ENCODE measurements at places on chromosomes 7 and 10. TPM values are rescaled to one million over a fixed set of nuclear protein-coding genes. Genes with fewer than 3 reads are reported as not detected.

The TBATA gene
- total RNA-seq, result not detected

The PTER gene
- 20.5 TPM for total RNA-seq

The SOSTDC1 gene
- not detected for total RNA-seq

The RPP30 gene
- total RNA-seq, result 61.4 TPM

The CLDN3 gene
- total RNA-seq, result not detected

The MSMB gene
- total RNA-seq, result not detected

The COBL gene
- not detected for total RNA-seq

DNA sequence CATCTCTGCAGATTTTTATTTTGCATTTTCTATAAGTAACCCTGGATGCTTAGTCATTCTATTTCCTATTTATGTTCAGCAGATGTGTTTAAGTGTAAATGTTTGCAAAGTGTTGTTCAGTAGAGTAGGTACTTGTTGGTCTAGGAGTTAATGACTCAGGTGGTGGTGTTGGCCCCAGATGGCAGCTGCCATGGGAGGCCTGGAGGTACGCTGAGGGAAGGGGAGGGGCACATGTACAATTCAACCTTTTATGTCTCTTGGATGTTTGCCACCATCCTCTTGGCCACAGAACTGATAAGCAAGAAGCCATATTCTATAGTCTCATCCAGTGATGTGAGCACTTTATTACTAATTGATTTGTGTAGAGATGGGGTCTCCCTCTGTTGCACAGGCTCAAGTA lies 68.1 kb upstream of the SLC39A12 start:
- DNase-seq, result no peak

GRCh38 chr7:108535744-108536143 lies 9.8 kb upstream of the PNPLA8 start:
- no peak for DNase-seq

- DNase-seq, result no peak
These were observed 97.2 kb downstream of the OAT start for GRCh38 chr10:124321433-124322089.

DNA sequence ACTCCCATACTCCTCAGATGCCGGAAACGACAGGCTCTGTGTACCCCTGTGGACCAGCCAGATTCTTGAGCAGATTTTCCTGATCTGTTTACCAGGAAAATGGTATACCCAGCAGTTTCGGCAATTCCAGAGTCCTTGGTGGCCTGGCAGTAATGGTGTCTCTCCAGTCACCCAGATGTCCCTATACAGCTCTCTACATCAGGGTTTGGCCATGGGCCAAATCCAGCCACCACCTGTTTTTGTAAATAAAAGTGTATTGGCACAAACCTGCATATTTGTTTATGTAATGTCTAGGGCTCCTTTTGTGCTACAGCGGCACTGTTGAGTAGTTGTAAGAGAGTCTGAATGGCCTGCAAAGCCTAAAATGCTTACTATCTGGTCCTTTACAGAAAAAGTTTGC lies 491.3 kb downstream of the RPS24 start:
- no peak for DNase-seq

- no peak for DNase-seq
These were observed 318.6 kb upstream of the KLF6 start for GRCh38 chr10:4103603-4104002.

GRCh38 chr7:8228766-8229674 lies 32.9 kb downstream of the ICA1 start:
- DNase-seq, result no peak

GRCh38 chr10:4434516-4435071 lies 391.4 kb upstream of the AKR1E2 start:
- DNase-seq, result no peak

DNA sequence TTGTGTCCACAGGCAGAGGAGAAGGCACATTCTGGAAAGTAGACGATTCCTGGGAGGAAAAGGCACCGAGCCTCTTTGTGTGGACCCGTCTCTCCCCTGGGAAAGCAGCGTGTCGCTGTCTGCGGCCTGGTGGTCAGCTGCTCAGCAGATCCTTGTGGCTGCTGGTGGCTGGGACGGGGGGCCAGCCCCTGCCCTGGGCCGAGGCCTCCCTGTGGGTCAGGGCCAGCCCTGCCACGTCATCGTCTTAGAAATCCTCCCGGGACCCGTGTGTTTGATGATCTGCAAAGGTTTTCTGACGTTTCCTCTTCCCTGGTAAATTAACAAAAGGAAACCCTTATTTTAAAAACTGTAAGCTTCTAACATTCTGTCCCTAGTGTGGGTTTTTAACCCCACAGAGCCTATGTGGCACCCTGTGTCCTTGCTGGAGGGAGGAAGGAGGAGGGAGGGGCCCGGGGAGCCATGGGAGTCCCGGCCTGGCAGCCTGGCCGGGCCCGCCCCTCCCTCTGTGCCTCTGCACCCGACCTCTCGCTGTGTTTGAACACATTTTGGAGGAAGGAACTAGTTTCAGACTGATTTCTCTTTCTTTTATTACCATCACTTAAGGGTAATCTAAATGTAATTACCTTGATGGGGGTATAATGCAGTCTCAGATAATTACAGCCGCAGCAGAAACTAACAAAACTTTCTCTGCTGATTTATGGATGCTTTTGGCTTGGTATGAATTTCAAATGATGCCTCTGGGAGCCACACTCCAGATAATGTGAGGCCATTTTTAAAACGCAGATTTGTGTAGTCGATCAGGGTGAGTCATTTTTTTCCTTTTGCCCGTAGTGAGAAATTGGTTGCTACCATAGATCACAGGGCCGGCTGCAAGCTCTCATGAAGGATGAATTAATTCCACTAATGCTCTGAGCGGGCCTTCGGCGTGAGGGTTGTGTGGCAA lies 85.5 kb downstream of the NKX6-2 start:
- peak; percentile 51 for DNase-seq

- peak; percentile 87 for DNase-seq
These were observed 271.2 kb downstream of the ARHGAP12 start for GRCh38 chr10:31657434-31657872.

DNA sequence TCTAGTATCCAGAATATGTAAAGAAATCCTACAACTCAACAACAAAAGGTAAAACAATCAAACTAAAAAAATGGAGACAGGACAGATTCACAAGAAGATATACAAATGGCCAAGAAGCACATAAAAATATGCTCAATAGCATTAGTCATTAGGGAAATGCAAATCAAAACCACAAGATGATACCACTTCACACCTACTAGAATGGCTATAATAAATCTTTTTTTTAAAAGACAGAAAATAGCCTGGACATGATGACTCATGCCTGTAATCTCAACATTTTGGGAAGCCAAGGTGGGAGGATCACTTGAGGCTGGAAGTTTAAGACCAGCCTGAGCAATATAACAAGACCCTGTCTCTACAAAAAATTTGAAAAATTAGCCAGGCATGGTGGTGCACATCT lies 27.9 kb upstream of the CHCHD3 start:
- DNase-seq, result peak; percentile 6

DNA sequence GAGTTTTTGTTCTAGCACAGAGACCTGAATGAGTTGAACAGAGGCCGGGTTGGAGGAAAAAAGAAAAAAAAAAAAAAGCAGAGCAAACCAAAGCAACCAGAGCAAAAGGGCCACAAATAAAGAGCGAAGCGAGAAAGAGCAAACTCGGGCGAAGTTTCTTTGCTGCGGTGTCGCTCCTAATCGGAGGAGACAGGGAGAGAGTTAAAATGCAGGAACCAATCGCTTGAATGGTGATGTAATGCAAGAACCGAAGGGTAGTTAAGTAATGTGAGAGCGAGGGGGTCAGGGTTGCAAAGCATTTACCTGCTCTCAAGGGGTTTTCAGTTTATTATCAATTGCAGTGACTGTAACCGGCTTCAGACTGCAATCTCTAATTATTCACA lies 271.7 kb downstream of the TRIL start:
- DNase-seq, result peak; percentile 56

DNA sequence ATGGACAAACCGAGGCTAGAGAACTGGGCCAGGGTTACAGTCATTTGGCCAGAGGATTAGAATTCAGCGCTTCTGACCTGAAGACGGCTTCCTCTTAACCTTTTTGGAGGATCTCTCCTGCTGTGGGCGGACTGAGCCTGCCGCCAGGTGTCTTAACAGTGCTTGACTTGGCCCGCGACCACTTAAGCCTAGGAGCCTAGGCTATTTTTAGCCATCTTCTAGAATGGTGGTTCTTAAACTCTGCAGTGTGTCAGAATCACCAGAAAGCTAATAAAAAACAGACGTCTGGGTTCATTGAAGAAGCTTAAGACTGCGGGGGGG lies 722 bp downstream of the MDH2 start:
- DNase-seq, result no peak

DNA sequence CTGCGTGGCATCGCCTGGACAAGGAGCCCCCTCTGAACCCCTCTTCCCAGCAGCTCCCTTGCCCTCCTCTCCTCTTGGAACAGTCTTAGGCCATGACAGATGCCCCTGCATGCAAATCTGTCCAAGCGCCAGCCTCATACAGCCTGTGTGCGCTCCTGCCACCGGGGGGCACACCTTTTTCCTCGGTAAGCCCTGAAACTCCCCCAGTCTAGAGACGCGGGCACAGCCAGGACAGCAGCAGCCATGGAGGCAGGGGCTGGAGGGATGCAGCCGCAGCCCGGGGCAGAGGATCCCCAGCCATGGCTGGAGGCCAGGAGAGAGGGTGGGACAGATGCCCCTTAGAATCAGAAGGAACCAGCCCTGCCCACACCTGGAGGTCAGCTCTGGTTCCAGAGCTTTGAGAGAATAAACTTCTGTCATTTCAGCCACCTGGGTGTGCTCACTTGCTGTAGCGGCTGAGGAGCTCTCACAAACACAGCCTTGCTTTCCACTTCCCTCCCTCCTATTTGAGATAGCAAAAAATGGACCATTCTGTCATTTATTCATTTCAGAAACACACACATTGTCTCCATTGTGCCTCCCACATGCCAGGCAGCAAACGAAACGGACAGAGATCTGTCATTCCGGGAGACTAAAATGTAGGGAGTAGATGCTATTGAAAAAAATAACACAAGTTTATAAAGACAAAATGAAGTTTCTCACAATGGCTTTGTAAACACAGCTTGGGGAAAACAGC lies 241.5 kb downstream of the WDR37 start:
- no peak for DNase-seq

GRCh38 chr10:53064614-53065013 lies 292.0 kb upstream of the MBL2 start:
- no peak for DNase-seq

GRCh38 chr7:45586542-45587520 lies 12.7 kb downstream of the ADCY1 start:
- no peak for DNase-seq

GRCh38 chr10:102611514-102612087 lies 32.7 kb upstream of the TRIM8 start:
- peak; percentile 57 for DNase-seq

DNA sequence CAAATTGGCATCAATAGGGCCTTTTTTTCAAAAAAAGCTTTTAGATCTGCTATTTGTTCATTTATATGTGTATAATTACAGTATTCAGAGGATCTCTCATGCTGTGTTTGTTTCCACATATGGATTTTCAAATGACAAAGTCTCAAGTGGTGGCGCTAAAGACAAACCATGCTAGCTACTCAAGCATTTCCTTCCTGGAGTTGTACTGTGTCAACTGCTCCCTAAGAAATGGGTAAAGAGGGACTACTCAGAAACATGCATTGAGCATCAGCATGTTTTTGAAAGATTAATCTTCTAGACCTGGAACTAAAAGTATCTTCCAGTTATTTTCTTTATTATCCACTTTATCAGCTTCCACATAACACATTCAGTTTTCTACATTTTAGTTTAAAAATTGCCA lies 12.7 kb downstream of the CNTNAP2 start:
- no peak for DNase-seq

- DNase-seq, result no peak
These were observed 67.6 kb upstream of the CAV2 start for GRCh38 chr7:116431787-116432526.

- no peak for DNase-seq
These were observed 136.5 kb downstream of the NEUROD6 start for GRCh38 chr7:31204071-31204470.

DNA sequence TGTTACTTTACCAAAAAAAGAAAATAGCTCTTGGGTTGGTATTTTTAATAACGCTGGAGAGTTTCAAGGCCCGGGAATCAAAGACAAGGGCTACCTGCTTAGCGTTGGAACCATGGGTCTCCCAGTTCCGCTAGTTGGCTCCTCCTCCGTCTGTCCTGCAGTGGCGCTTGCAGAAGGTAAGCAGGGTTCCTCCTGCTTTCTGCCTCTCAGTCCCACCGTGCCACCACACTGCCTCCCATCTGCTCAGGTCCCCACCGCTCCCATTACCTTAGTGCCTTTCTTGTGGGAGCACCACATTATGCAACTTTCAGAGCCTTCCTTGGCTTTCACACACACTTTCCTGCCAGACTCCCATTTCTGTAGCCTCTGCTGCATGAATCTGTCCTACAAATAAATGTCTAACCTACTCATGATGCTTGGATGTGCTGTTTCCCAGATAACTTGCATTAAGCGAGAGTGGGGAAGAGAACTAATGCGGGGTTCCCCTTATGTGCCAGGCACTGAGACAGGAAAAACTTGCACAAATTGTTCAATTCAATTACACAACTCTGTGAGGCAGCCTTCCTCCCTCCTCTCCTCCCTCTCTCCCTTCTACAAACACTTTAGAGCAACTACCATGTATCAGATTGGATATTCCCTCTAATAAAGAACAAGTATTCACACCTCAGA lies 124.5 kb downstream of the AOAH start:
- DNase-seq, result no peak
